ENCODE measurements at places on chromosomes 12 and 14. TPM values are rescaled to one million over a fixed set of nuclear protein-coding genes. Genes with fewer than 3 reads are reported as not detected.

- no peaks in the 10 kb centered on the region for H3K4me1 ChIP-seq
- no peak for DNase-seq
- H3K27ac ChIP-seq, result peak overlapping the region; percentile 51
- H3K4me3 ChIP-seq, result no peak overlapping the region
- peaks cover 62% of the 10 kb centered on the region for H3K36me3 ChIP-seq
Measured at GRCh38 chr12:114361545-114361944, 44.4 kb downstream of the TBX5 start.

DNA sequence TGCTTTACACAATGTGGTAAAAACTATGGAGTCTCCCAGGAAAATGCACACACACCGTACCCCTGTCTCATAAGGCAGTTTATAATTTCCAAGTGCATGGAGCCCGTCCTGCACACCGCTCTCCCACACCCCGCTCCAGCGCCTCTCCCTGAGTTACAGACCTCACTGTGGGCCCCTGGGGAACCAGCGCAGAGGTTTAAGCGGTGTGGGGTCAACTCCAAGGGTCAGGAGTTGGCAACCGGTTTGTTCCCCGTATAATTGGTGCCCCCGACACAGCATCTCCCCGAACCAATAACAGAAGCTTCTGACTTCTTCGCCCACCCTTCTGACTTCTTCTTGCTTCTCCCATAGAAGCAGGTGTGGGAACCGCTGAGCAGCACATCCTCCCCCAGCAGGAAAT, 58.4 kb upstream of the DDX11 start:
- H3K36me3 ChIP-seq, result no peaks in the 10 kb centered on the region
- no peak for DNase-seq
- no peaks in the 10 kb centered on the region for H3K27me3 ChIP-seq
- H3K27ac ChIP-seq, result no peak overlapping the region

DNA sequence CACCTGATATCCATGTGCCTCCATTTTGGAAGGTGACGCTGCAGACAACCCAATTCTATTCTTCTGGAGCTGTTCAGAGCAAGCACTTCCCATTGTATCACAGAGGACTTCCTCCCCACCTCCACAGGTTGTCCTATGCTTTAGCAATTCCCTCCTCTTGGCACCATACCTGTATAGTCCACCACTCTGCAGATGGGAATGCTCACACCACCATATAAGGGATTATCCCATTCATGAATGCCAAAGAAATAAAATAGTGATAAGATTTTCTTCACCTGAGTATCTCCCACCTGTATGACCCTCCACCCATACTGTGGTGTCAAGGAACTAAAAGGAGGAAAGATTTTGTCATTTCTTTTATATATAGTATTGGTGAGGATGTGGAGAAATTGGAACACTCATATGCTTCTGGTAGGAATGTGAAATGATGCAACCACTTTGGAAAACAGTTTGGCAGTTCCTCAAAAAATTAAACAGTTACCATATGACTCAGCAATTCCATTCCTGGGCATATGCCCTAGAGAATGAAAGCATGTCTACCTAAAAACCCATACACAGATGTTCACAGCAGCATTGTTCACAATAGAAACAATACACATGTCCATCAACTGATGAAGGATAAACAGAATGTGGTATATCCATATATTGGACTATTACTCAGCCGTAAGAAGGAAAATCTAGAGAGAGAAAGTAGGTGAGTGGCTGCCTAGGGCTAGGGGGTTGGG, 75.2 kb downstream of the FIGNL2 start:
- H3K4me3 ChIP-seq, result no peak overlapping the region
- no peaks in the 10 kb centered on the region for H3K27me3 ChIP-seq
- H3K27ac ChIP-seq, result no peak overlapping the region
- no peak for DNase-seq

- no peaks in the 10 kb centered on the region for H3K27me3 ChIP-seq
- DNase-seq, result peak; percentile 69
- H3K4me3 ChIP-seq, result no peak overlapping the region
- no peak overlapping the region for H3K27ac ChIP-seq
- no peaks in the 10 kb centered on the region for H3K4me1 ChIP-seq
Measured at GRCh38 chr14:100416921-100417860, 94.1 kb downstream of the SLC25A47 start.

GRCh38 chr12:15672671-15673270, 116.4 kb downstream of the EPS8 start:
- DNase-seq, result no peak
- no peak overlapping the region for H3K4me3 ChIP-seq
- no peaks in the 10 kb centered on the region for H3K27me3 ChIP-seq
- peaks cover 1% of the 10 kb centered on the region for H3K4me1 ChIP-seq
- H3K36me3 ChIP-seq, result no peaks in the 10 kb centered on the region

DNA sequence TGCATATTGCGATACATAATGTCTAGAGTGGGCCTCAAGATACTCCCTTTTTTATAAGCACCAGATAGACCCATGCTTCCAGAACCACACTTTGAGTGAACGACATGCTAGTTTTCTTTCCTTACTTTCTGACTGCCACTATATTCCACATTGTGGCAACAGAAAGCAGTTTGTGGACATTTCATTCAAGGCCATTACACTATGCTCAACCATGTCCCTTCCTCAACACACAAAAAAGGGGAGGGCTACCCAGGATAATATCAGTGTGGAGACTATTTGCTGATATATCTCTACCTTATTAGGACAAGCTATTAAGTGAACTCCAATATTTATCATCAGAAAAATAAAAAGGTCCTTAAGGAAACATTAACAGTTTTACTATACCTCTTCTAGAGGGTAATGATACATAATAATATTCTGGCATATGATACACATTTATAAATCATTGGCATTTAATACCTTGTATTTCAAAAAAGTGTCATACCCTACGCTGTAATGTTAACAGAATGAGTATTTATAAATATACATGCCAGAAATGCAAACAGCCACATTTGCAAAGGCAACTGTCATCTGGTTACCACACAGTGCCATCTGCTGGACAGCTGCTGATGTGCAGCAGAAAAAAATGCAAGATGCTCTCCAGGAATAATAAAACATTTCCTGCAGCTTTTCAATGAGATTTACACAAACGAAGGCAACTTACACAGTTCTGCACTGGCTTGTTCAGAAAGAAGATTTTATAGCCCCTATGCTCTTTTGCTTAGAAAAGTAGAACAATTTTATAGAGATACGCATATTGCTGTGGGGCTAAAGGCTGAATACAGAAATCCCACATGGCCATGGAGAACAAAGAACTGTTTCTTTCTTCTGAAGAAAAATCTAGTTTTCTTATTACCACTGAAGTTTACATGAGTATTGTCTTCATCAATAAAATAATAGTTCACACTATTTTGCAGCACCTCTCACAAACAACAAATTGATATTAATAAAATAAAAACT, 182.2 kb upstream of the GRIP1 start:
- DNase-seq, result peak; percentile 73
- H3K27me3 ChIP-seq, result no peaks in the 10 kb centered on the region
- no peak overlapping the region for H3K4me3 ChIP-seq
- H3K36me3 ChIP-seq, result no peaks in the 10 kb centered on the region
- no peaks in the 10 kb centered on the region for H3K4me1 ChIP-seq

DNA sequence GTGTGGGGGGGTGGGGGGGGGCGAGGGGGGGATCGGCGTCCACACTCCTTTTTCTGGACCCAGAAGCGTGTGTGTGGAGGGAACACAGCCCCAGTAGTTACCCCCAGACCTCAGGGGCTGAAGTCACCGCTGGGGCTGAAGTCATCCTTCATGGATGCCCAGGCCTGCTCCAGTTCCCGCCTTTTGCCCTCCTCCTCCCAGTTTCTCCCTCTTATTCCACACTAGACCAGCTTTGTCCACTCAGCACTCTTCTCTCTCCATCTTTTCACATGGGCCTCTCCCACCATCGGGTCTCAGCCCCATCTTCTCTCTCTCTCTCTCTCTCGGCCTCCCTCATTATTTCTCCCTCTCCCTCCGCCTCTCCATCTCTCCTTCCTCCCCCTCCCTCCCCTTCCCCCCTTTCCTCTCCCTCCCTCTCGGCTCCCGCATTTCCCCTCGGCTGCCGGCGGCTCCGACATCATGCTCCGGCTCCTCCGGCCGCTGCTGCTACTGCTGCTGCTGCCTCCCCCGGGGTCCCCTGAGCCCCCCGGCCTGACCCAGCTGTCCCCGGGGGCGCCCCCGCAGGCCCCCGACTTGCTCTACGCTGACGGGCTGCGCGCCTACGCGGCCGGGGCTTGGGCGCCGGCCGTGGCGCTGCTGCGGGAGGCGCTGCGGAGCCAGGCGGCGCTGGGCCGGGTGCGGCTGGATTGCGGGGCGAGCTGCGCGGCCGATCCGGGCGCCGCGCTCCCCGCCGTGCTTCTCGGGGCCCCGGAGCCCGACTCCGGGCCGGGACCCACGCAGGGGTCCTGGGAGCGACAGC, at the start of gene P3H3:
Gene P3H3 (plus strand): TSS at position 426 of the 799 bp plus-strand sequence. CDS start 34 bp downstream, at position 460.
- H3K27ac ChIP-seq, result peak within 1 kb of the TSS; percentile 62
- H3K4me1 ChIP-seq, result no peaks in the 10 kb centered on the region
- peaks cover 5% of the 10 kb centered on the region for H3K36me3 ChIP-seq
- DNase-seq, result peak; percentile 70
- peak within 1 kb of the TSS; percentile 60 for H3K4me3 ChIP-seq

- no peaks in the 10 kb centered on the region for H3K27me3 ChIP-seq
- no peak overlapping the region for H3K27ac ChIP-seq
- no peaks in the 10 kb centered on the region for H3K36me3 ChIP-seq
Measured at GRCh38 chr12:70925539-70925938, 5.0 kb upstream of the PTPRR start.

GRCh38 chr12:84694116-84694515, 218.5 kb downstream of the SLC6A15 start:
- no peaks in the 10 kb centered on the region for H3K27me3 ChIP-seq
- no peaks in the 10 kb centered on the region for H3K36me3 ChIP-seq
- no peak overlapping the region for H3K4me3 ChIP-seq

GRCh38 chr14:54003064-54003463, 46.4 kb upstream of the BMP4 start:
- H3K4me3 ChIP-seq, result no peak overlapping the region
- H3K4me1 ChIP-seq, result no peaks in the 10 kb centered on the region
- no peaks in the 10 kb centered on the region for H3K36me3 ChIP-seq

DNA sequence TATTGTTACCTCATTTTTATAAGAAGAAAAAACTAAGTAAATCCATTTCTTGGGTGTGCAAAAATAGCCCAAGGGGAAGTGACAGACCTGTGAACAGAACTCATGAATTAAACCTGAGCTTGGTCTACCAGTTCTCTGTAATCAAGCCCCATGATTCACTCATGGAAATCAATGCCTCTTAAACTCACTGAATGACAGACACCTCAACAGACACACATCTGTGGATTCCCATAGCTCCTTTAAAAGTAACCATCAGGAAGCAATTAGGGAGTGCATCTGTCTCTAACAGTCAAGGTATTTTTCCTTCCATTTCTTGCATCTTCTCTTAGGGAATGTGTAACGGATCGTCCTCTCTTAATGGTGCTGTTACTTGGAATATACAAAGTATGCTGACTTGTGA, 215.0 kb upstream of the EEA1 start:
- no peaks in the 10 kb centered on the region for H3K27me3 ChIP-seq
- no peaks in the 10 kb centered on the region for H3K36me3 ChIP-seq
- no peak for DNase-seq
- no peaks in the 10 kb centered on the region for H3K4me1 ChIP-seq
- no peak overlapping the region for H3K4me3 ChIP-seq

DNA sequence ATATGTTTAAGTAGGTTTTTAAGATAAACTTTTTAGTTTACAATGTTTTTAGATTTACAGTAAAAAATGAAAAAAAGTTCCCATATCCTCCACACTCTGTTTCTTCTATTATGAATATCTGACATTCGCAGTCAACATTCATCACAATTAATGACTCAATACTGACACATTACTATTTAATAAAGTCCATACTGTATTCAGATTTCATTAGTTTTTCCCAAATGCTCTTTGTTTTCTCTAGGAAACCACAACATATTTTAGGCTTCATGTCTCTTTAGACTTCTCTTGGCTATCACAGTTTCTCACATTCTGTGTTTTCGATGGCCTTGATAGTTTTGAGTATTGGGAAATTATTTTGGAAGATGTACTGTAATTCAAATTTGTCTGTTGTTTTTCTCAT, 399.8 kb downstream of the SLC6A15 start:
- no peaks in the 10 kb centered on the region for H3K27me3 ChIP-seq
- H3K4me3 ChIP-seq, result no peak overlapping the region
- H3K4me1 ChIP-seq, result no peaks in the 10 kb centered on the region
- no peaks in the 10 kb centered on the region for H3K36me3 ChIP-seq
- H3K27ac ChIP-seq, result no peak overlapping the region

- H3K27ac ChIP-seq, result no peak overlapping the region
- peaks cover 16% of the 10 kb centered on the region for H3K36me3 ChIP-seq
- H3K4me1 ChIP-seq, result peaks cover 3% of the 10 kb centered on the region
- H3K27me3 ChIP-seq, result no peaks in the 10 kb centered on the region
- H3K4me3 ChIP-seq, result no peak overlapping the region
Measured at GRCh38 chr12:48340943-48341342, 9.8 kb downstream of the ZNF641 start.

DNA sequence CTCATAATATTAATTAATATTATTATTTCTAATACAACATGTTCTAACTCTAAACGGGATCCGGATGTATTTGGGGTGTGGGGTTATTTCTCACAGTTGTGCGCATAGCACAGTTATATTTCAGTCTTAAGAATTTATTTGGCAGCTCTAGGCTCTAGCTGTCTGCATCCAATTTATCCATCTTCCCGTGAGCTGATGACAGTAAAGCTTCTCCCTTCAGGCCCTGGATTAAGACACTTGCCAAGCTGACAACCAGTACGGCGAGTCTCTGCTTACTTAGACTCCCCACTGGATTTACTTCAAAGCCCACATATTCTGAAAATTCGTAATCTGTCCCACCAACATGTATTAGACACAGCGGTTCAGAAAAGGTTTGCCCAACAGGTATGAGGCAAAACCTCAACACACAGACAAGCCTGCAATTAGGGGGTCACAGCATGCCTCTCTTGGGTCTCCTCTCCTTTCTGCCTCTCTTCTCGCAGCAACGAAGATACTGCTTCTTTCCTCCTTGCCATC, 232.9 kb upstream of the TMTC1 start:
- no peaks in the 10 kb centered on the region for H3K27me3 ChIP-seq
- no peaks in the 10 kb centered on the region for H3K4me1 ChIP-seq
- no peaks in the 10 kb centered on the region for H3K36me3 ChIP-seq
- no peak for DNase-seq

- DNase-seq, result peak; percentile 93
- H3K27ac ChIP-seq, result no peak overlapping the region
- no peaks in the 10 kb centered on the region for H3K27me3 ChIP-seq
- H3K36me3 ChIP-seq, result no peaks in the 10 kb centered on the region
- peaks cover 13% of the 10 kb centered on the region for H3K4me1 ChIP-seq
Measured at GRCh38 chr14:90697577-90698206, 118.5 kb downstream of the TTC7B start.

GRCh38 chr12:51265024-51265423, 5.2 kb downstream of the SMAGP start:
- H3K4me3 ChIP-seq, result no peak overlapping the region
- no peaks in the 10 kb centered on the region for H3K36me3 ChIP-seq
- H3K27me3 ChIP-seq, result no peaks in the 10 kb centered on the region

Gene TRIAP1
- polyA plus RNA-seq, result 28.7 TPM

Gene CMTM5
- 3.3 TPM for polyA plus RNA-seq

Gene VWF
- polyA plus RNA-seq, result 65.6 TPM

Gene TRPV4
- 1.9 TPM for polyA plus RNA-seq

Gene TAS2R20
- polyA plus RNA-seq, result 0.16 TPM

Gene FOXA1
- polyA plus RNA-seq, result 15.5 TPM

Gene LAG3
- polyA plus RNA-seq, result 1.2 TPM

Gene RNASE2
- polyA plus RNA-seq, result 8.7 TPM
